ENCODE measurements at places on chromosomes 2 and 18.

DNA sequence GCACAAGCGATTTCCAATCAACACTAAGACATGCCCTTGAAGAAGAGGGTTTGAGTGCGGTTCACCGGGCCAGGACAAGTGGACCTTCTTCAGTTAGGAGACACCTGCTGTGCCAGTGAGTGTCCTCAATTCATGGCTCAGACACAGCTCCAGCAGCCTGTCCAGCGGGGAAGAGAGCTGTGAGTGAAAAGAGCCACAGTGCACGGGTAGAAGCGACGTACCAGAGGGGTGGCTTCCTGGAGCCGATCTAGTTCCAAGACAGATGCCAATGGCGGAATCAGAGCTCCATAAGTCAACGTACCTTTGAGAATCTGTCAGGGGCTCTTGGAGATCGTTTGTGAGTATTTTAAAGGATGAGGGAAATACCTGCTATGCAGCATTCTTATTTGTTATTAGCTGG, 119.9 kb upstream of the SALL3 start:
- no peak for DNase-seq
- H3K4me1 ChIP-seq = no peaks in the 10 kb centered on the region
- no peak overlapping the region for H3K27ac ChIP-seq
- H3K4me3 ChIP-seq = no peak overlapping the region

- peaks cover 16% of the 10 kb centered on the region for H3K27me3 ChIP-seq
- no peak overlapping the region for H3K27ac ChIP-seq
- H3K4me3 ChIP-seq = no peak overlapping the region
- DNase-seq = no peak
- H3K36me3 ChIP-seq = no peaks in the 10 kb centered on the region
- H3K4me1 ChIP-seq = no peaks in the 10 kb centered on the region
These were observed 55.3 kb upstream of the LGALSL start for GRCh38 chr2:64398516-64399129.

DNA sequence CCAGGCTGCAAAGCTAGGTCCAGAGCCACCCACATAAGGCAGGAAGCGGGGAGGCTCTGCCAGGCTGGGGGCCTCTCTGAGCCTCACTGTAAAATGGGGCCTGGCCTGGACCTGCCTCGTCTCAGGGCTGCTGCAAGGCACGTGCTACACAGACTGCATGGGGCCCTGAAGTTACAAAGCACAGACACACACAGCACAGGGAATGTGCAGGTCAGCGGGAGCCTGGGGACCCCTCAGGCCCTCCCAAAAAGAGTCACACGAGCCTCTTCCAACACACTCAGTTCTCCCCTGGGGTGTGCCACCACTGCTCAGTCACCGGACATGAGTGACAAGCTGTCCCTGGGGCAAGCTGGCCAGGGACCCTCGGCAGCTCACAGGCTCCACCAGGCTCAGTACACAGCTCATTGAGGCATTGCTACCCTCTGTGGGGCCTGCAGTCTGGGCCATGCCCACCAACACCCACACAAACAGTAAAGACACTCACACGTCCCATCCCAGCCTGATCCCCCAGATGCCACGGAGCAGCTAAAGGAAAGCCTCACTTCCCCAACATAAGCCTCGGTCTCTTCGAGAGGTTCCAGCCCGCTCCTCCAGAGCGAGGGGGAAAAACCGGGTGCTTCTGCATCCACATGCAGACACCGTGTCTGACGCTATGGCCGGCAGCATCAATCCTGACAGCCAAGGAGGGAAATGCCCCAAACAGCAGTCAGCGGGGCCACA, 33.7 kb downstream of the BOK start:
- peaks cover 16% of the 10 kb centered on the region for H3K36me3 ChIP-seq
- H3K4me3 ChIP-seq = no peak overlapping the region
- no peak overlapping the region for H3K27ac ChIP-seq
- H3K27me3 ChIP-seq = no peaks in the 10 kb centered on the region
- H3K4me1 ChIP-seq = no peaks in the 10 kb centered on the region
- DNase-seq = no peak

- DNase-seq = no peak
- peaks cover 32% of the 10 kb centered on the region for H3K4me1 ChIP-seq
- no peak overlapping the region for H3K27ac ChIP-seq
- H3K4me3 ChIP-seq = no peak overlapping the region
- no peaks in the 10 kb centered on the region for H3K27me3 ChIP-seq
- peaks cover 55% of the 10 kb centered on the region for H3K36me3 ChIP-seq
These were observed 40.7 kb upstream of the C2orf66 start for GRCh38 chr2:196849895-196850294.
